Kasumi-1 (cell line): ENCODE measurements at places on chromosomes 2 and 18.

DNA sequence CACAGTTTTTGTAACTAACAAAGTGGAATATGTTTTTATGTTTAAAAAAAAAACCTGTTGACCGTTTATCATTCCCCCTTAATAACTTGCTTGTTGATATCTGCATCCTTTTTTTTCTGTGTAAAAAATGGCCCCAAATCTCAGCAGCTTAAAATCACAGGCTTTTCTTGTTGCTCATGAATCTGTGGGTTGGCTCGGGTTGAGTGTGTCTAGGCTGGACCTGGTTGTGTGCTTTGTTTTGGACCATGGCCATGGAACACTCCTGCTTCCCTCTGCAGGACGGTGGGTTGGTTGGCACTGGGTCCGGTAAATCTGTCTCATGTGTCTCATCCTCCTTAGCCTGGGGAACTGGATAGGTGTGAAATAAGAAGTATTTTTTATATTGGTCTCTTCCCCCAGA is 139.0 kb upstream of the LINC00305 start:
- no peak for DNase-seq

GRCh38 chr18:23735021-23735464 is 45.8 kb downstream of the LAMA3 start:
- DNase-seq = no peak

- no peak for DNase-seq
Observed at GRCh38 chr2:191824398-191824797, 22.5 kb downstream of the CAVIN2 start.

DNA sequence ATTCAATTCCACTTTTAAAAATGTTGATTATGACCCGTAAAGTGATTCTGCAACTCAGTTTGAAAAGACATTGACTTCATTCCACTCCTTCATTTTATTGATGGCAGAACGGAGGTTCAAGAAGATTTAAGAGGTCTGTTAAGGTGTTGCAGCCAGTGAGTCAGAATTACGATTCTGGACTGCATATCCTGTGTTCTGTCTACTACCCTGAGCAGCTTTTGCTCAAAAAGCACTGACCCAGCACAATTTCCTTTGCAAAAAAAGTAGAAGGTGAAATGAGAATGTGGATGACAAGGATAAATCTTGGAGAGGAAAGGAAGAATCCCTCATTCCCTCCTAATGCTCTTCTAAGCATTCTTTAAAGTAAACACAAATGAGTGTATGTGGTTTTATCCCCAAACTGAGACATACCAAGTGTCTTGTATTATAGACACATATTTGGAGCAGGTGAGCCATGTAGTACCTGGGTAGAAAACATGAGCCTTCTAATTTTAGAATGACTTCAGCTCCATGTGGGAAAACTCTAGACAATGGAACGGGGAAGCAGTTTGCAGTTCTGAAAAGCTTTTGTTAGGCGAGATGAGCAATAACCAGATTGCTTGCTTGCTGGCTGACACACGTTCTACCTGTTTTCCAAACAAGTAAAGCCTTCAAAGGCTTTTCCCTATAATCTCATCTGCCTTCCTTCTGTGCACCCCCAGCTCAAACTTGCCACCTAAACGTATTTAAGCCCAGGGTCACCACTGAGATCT is 44.7 kb downstream of the TGFA start:
- DNase-seq = no peak

DNA sequence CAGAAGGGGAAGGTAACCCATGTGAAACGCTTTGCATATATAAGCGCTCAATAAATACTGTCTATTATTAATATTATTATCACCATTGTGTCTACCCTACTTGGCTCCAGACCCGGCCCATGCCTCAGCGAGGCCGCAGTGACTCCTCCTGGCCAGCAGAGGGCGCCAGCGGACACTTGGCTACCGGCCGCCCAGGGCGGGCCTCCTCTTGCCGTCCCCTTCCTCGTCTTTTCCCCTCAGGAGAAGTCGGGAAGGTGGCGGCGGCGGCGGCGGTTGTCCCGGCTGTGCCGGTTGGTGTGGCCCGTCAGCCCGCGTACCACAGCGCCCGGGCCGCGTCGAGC is at the start of gene AGFG1:
TSS of gene AGFG1 (plus strand) at position 233 of the 341 bp plus-strand sequence. CDS start 266 bp downstream, outside the sequence.
- DNase-seq = peak; percentile 38

DNA sequence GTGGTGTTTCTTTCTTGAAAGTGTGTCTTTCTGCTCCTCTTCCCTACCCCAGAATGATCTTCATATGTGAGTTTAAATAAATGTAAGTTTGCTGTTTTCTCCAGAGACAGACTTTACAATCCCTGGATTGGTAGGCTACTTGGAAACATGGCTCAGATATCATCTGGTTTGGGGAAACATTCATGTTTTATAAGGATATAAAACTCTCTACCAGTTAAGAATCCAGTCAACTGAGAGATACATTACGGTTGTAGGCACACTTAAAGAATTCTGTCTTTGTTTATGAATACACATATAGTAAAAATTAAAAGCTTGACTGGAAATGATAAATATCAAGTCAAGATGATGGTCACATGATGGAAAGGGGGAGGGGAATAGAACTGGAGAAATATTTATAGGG is 739.3 kb downstream of the SLC4A3 start:
- no peak for DNase-seq
